Spleen (tissue), 13 donors: ENCODE measurements at places on chromosomes 6 and 20. TPM values are rescaled to one million over a fixed set of nuclear protein-coding genes. Genes with fewer than 3 reads are reported as not detected.

- DNase-seq: no peak
Measured at GRCh38 chr20:22836211-22836610, 198.9 kb upstream of the SSTR4 start.

DNA sequence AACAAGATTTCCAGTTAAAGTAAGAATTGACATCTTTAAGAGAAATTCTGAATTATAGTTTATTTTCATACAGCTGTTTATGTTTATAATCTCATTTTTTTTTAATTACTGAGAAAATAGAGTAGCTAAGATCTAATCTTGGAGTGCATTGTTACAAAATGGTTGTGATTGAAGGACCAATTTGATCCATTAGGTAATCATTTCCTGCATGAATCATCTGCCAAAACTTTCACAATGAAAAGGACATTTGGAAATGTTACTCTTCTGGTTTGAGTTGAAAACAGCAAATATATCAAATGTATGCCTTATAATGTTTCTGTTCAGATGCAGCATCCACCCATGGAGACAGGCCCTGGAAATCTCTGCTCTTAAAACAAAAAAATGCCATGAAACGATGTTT lies 19.0 kb downstream of the TUBB2A start:
- no peak for DNase-seq

DNA sequence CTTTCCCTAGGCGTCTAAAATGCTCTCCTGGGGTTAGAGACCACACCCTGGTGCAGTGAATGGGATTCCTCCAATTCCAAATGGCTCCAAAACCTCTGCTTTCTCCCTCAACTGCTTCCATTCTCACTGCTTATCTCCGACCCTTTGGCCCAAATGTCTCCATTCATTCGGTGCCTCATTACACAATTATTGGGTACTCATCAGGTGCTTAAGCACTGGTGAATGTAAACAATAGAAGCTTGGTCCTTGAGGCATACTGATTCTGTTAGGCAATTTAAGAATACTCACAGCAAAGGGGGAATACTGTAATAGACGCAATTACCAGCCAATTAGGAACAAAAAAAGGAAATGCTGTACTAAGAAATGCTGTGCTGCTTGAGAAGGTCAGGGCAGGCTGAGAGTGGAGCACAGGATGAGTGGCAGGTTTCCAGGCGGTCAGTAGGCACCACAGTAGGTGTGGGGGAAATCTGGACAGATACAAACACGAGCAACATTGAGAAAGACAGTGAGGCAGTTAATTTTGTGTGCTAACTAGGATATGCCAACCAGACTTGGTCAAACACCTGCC lies 23.0 kb downstream of the GMDS start:
- no peak for DNase-seq

GRCh38 chr6:111266276-111266675 lies 179.0 kb downstream of the SLC16A10 start:
- no peak for DNase-seq

C6orf52 gene
- 0.64 TPM for polyA plus RNA-seq
